Activated T-helper 1 cell treated with anti-CD3 and anti-CD28 coated beads, Interleukin-2, amount 50 U/mL, for 16 hours (primary cell): ENCODE measurements at places on chromosomes 13 and 19.

DNA sequence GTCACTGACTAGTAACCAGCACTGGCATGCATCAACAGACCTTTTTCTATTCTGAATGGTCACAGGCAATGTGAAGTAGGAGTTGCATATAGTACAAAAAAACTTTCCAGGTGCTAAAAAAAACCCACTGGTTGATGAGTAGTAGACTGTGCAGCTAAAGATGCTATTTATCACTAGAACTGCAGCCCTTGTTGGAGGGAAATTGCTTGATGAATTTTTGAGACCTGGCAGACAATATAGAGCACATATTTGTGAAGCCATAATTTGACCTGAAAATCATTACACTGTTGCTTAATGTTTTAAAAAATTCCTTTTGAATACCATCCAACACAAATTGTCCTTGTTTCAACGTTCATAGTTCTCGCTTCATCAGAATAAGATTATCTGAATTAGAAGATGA is 441.0 kb downstream of the KLF12 start:
- no peak for DNase-seq

GRCh38 chr13:72500851-72501250 is 226.6 kb downstream of the MZT1 start:
- no peak for DNase-seq

- no peak for DNase-seq
Observed at GRCh38 chr19:49652551-49653465, 10.8 kb downstream of the SCAF1 start.

DNA sequence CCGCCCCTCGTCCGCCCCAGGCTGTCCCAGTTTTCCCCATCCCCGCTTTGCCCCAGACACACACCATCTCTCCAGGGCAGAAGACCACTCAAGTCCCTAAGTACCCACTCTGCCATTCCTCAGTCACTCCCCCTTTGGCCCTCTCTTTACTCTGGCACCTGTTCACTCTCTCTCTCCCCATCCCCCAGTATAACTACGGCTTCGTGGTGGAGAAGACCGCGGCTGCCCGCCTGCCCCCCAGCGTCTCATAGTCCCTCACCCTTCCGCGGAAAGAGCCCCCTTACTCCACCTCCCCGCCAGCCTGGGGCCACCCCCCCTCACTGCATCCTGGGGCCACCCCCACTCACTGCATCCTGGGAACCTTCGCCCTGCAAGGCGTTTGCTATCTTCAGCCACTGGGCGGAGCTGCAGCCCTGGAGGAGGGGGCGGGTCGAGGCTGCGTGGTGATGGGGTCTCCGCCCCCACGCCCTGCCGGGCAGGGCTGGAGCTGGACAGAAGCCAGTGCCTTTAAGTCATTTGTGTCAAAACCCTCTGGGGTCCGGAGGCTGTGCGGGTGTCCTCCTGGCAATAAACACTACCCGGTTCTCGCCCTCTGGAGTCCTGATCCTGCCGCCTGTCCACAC is 5.0 kb downstream of the MVB12A start:
- no peak for DNase-seq

GRCh38 chr13:35473802-35474201 is 2.7 kb downstream of the MAB21L1 start:
- no peak for DNase-seq

DNA sequence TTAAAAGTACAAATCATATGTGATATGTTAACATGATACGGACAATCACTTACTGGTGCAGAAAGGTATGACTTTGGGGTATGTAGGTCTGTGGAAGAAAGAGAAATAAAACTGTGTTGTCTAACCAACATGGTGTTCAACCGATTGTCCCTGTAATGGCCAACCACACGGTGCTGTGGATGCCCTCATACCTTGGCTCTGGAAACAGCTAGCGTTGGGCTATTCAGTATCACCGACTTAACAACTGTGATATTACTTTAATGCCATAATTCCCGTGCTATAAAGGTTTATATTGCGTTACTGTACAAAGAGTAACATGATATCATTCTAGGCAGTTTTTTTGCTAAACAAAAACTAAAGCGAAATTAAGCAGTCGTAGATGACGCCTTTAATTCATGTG is 448.3 kb downstream of the EFNB2 start:
- DNase-seq = no peak

DNA sequence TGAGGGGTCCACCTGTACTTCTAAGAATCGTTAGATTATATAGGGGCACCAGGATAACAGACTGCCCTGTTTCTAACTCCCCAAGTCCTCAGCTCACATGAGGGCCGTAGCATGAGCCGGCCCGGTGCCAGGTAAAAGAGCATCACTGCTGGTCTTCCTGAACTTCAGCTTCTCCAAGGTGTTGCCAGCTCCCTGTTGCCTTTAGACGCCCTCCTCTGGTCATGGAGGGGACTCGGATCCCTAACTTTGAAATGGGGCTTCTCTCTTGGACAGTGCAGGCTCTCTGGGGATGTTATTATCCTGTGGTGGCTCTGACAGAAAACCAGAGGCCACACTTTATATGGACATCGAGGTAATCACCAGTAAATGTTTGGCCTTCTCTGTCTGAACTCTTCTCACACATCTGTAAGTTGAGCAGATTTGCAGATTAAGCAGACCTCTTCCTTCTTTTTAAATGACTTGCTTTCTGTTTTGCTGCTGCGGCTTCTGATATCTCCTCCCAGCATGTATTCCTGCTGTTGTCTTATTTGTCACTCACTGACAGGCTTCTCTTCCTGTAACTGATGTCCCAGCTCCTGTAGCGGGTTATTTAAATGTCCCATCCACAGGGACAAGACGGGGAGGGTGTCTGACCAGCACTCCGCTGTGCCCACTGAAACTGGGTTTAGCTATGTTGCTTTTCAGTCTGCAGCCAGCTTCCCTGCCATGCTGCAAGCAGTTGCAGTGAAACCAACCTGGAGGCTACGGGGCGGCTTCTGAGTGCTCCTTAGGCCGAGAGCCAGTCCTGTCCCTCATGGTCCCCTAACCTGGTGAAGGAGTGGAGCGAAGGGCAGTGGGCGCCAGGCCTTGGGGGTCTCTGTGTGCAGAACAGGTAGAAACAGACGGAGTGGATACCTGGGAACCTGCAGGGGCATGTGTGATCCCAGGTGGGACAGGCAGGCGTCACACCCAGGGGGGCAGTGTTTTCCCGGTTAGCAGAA is 39.2 kb downstream of the TSSK6 start:
- no peak for DNase-seq

GRCh38 chr19:19067276-19068072 is 3.7 kb downstream of the SLC25A42 start:
- DNase-seq = no peak
